ENCODE measurements at places on chromosomes 13 and 19. TPM values are rescaled to one million over a fixed set of nuclear protein-coding genes. Genes with fewer than 3 reads are reported as not detected.
A peak's percentile ranks its signal among the peaks of the same experiment; 100 is the strongest.

SIGLEC8 gene
- total RNA-seq = not detected

NXNL1 gene
- 0.92 TPM for total RNA-seq

FFAR3 gene
- total RNA-seq = not detected

- peak; percentile 80 for DNase-seq
Measured at GRCh38 chr19:3712663-3713611, 4.8 kb downstream of the TJP3 start.

- peak; percentile 25 for DNase-seq
Measured at GRCh38 chr19:294341-294945, 3.2 kb upstream of the PLPP2 start.
